ENCODE measurements at places on chromosomes 13 and 19.

DNA sequence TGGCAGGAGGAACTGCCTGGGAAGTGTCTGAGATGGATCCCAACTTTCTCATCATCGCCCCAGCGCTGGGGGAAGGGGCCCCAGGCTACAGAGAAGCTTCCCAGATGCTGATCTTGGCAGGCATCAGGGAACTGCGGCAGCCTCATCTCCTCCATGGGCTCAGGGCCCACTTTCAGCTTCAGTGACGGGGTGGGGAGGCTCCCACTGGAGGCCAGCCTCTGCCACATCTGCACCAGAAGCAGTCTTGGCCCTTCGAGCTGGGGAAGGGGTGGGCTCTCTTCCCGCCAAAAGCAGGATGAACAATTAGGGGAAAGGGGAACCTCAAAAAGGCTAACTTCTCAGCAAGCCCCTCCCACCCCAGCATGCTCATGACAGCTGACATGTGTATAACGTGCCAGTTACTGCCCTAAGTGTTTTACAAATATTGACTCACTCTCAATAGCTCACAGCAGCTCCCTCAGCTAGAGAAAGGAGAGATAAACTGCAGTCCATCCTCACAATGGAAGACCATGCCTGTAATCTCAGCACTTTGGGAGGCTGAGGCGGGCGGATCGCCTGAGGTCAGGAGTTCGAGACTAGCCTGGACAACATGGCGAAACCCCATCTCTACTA is 7.1 kb upstream of the S1PR2 start:
- DNase-seq: no peak

- DNase-seq: no peak
These were observed 732 bp upstream of the MAP1S start for GRCh38 chr19:17718550-17718946.

DNA sequence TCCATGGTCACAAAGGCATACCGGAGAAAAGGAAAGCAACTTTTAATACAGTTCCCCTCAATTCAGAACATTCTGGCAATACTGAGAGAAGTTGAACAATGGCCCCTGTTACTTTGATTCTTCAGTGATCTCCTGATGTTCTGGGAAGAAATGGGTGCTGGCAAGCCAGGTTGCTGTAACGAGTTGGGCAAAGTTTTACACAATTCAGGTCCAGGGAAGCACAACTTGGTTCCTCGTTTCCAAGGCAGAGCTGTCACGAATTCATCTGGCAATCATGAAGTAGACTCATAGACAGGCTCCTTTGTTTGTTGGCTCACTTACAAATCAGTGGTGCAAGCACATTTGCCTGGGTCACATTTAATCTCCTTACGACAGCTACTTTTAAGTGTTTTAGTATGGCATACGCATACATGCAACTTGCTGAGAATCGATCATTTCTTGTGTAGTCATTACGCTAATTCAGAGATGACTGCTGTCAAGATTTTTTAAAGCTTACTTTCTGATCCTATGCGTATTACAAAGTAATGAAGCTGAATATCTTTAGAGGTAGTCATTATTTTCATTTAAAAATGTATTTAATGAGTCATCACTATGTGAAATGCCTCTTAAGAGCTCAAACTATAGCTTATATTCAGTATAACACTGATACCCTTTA is 174.7 kb downstream of the GPC5 start:
- no peak for DNase-seq

DNA sequence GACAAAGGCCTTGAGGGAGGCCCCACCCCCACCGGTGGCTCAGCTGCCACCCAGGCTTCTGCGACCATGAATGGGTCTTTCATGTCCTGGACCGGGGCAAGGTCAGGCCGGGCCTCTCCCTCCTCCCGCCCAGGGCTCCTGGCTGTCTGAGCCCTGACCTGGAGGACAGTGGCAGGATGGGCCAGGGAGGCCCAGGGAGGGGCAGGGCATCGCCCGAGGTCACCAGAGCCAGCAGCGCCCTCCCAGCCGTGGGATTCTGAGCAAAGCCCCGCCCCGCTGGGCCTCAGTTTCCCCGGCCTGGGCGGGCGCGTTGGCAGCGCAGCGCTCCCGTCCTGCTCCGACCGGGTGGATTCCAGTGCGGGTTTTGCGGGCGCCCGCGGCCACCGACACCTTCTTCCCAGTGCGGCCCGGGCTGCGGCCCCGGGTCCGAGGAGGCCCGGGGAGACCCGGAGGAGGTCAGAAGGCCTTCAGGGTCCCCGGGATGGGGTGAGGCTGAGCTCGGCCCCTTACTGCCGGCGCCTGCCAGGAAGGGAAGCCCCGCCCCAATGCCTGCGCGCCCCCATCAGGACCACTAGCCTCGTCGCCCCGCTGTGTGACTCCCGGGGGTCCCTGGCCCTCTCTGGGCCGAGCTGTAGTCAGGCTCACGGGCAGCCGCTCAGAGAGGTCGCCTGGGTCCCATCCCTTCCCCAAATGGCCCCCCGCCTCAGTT is 24.6 kb upstream of the SEMA6B start:
- DNase-seq: no peak

DNA sequence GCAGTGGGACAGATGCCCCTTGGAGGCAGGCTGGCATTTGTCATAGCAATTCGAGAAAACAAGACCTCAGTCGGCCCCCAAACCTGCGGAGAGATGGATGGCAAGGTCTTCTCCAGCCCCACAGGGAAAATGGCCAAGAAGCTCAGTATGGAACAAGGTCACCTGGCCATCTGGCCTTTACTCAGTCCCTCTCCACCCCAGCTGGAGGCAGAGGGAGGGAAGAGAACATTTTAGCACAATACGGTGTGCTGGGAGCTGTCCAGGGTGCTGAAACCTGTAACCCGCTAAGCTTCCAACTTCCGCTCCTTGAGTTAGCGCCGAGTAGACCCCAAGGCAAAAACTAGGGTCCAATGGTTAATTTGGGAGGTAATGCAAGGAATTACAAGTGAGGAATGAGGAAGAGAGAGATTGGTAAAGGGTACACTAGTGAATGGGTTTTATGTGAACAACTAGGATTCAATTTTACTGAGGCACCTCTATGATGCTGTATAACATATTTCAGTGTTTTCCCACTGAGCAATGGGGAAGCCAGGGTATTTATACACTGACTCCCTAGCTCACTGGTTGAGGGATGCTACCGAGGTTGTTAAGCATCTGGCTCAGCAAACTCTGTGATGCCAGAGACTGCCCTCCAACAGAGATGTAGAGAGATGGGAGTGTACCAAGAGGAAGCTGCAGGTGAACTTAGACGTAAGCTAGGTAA is 64.3 kb downstream of the CACNA1A start:
- DNase-seq: no peak

- no peak for DNase-seq
These were observed 5.5 kb downstream of the HRC start for GRCh38 chr19:49149652-49150105.

- no peak for DNase-seq
These were observed 439.4 kb upstream of the KLF12 start for GRCh38 chr13:74573654-74574053.

DNA sequence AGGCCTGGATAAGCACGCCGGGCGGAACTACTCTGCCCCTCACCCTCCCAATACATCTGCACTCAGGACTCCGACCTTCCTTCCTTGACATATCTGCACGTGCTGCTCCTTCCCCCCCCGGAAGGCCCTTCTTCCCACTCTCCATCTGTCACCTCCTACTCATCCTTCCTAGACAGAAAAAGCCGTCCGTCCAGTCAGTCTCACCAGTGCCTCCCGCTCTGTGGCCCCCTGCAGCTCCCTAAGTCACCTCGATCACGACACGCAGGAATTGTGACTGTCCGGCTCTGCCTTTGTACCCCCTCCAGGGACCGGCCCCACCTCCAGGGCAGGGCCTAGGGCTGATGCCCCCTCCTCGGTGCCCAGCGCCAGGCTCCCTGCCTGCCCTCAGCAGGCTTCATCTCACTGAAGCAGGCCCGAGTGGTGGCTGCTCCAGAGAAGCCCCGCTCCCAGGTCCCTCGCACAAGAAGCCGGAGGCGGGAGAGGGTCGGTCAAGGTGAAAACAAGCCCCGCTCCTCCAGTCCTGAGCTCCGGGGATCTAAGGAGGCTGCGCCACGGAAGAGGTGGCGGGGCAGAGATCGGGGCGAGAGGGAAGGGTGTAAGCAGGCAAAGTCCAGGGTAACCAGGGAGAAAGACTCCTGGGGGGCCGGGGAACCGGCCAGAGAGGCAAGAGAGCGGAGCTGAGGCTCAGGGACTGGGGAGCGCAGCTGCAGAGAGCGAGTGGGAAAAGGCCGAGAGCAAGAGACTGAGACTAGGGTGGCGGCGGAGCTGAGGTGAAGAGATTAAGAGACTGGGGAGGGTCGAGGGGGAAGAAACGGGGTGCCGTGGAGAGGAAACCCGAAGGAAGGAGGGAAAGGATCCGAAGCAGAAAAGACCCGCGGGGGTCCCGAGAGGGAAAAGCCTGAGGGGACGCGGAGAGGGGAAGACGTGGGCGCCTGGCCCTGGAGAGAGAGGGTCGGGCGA is 1.1 kb downstream of the PPP6R1 start:
- no peak for DNase-seq

DNA sequence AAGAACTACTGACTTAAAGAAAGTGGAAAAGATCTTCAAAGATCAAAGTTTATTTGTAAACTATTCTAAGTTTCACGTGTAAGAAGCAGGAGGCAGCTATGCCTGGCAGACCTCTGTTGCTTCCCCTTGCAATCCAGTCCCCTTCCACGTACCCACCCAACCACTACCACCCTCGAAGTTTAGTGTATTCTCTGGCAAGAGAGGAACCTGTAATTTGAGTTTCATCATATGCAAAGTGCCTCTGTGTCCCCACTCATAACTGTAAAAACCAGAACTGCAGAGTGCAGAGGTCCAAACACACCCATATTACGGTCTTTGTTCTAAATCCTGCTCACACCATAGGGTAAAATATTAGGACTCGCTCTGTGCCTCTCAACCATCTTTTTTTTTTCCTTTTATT is 75.8 kb upstream of the FRY start:
- no peak for DNase-seq

DNA sequence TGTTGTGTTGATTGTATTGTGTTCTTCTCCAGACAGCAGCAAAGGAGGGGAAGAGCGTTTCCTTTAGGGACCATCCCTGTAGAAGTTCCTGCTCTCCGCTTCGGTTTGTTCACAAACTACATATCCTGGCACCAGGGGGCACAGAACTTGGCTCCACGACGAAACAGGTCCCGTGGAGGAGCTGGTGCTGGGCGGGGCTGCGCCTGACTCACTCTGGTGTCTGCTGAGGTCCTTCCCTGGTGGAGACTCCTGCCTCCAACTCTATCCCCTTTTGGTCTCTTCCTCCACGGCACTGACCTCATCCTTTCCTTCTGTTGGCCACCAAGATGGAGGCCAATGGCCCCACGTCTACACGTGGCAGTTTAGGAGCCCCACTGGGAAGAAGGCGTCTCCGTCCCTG is 14.7 kb downstream of the TMPRSS9 start:
- DNase-seq: no peak

- no peak for DNase-seq
These were observed 625 bp downstream of the FBXL12 start for GRCh38 chr19:9818175-9818733.

- DNase-seq: no peak
These were observed 7.0 kb downstream of the PLVAP start for GRCh38 chr19:17370026-17370587.

- no peak for DNase-seq
These were observed 17.9 kb upstream of the ELAVL1 start for GRCh38 chr19:8023371-8023770.

DNA sequence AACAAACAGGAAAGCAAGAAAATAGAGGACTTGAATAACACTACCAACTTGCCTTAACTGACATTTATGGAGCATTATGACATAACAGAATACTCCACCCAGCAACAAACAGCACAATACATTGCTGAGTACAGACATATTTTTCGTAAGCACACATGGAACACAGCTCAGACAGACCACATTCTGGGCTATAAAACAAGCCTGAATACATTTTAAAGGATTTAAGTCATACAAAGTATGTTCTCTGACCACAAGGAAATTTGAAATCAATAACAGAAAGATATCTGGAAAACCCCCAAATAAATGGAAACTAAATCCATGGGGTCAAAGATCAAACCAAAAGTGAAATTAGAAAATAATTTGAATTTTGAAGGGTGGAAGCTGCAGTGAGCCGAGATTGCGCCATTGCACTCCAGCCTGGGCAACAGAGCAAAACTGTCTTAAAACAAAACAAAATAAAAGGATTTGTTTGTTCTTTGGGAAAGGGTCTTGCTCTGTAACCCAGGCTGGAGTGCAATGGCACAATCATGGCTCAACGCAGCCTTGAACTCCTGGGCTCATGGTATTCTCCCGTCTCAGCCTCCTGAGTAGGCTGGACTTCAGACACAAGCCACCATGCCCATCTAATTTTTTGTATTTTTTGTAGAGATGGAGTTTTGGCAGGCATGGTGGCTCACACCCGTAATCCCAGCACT is 5.6 kb downstream of the ZDHHC20 start:
- no peak for DNase-seq

DNA sequence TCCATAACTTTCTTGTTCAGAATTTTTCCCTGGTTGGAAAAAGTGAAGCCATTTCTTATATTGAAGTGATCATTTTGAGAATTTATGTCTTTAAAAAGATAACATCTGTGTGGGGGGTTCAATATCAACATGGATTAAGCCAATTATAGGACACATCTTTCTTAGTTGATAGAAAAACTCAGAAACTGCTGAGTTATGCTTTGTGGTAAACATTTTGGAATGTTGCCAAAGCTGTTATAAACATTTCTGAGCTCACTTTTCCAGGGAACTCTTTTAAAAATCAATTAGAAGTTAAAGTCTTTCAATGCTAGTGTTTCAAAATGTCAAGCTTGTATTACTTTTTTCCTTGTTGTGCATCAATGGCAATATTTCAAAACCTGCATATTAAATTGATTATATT is 248.8 kb downstream of the DACH1 start:
- no peak for DNase-seq

- DNase-seq: no peak
These were observed 9.4 kb upstream of the LRRC63 start for GRCh38 chr13:46202188-46202795.

DNA sequence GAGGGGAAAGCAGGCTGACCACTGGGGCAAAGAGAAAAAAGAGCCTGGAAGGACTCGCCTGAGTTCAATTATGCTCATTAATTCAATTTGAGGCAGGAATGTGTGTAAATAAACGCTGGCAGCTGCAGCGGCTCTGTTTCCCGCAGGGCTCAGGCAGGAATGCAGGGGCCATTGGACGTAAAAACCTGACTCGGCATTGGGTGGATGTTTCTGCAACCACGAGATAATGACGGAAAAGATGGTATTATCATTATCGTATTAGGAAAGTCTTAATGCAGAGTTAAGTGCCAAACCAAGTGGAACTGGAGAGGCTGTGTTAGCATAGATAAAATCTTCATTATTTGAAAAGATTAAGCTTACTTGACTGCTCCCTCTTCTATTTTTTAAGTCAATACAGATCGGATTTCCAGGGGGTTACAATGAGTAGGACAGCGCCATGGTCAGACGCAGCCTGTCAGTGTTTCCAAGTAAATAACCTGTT is 169.8 kb downstream of the SHISA2 start:
- no peak for DNase-seq

GRCh38 chr13:75959861-75960481 is 323.8 kb downstream of the LMO7 start:
- no peak for DNase-seq

- DNase-seq: no peak
These were observed 730 bp upstream of the ABCC4 start for GRCh38 chr13:95301968-95302393.
